ENCODE measurements at places on chromosomes 3 and 15.

- no peak for DNase-seq
These were observed 1.2 kb downstream of the GOLIM4 start for GRCh38 chr3:168094580-168094876.

GRCh38 chr3:48408823-48409281 is 21.0 kb downstream of the PLXNB1 start:
- DNase-seq = no peak

DNA sequence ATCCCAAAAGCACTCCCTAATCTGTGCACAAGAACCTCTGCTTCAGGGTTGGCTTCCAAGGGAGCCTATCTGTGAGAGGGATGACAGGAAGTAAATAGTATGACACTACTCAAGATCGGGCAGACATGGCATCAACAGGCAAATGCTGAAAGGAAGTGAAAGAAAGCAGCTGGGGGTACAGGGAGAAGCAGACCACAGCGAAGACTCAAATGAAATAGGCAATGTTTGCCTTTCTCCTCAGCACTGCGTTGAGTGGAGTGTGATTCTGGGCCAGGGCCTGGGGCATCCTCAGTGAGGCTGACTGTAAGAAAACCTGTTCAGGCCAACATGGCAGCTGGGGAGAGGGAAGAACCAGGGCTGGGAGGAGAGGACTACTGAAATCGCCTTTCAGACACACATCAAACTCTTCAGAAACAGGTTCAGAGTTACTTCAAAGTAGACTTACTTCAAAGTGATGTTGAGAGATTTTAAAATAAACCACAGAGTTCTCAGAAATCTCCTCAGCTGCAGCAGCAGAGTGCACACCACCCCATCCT is 96.6 kb downstream of the SLC9A9 start:
- no peak for DNase-seq

- no peak for DNase-seq
These were observed 164.2 kb upstream of the BHLHE40 start for GRCh38 chr3:4814904-4815574.

- DNase-seq = no peak
These were observed 38.0 kb downstream of the MEF2A start for GRCh38 chr15:99603828-99604227.

- no peak for DNase-seq
These were observed 754.6 kb downstream of the AGBL1 start for GRCh38 chr15:86834115-86834863.

- no peak for DNase-seq
These were observed 50.9 kb downstream of the MYL3 start for GRCh38 chr3:46812237-46812791.

- no peak for DNase-seq
These were observed 28.9 kb downstream of the OSBPL10 start for GRCh38 chr3:31952205-31952604.

- DNase-seq = no peak
These were observed 104.6 kb downstream of the ARNT2 start for GRCh38 chr15:80508783-80509182.

GRCh38 chr15:51004103-51004551 is 90.6 kb downstream of the TNFAIP8L3 start:
- DNase-seq = peak; percentile 33

DNA sequence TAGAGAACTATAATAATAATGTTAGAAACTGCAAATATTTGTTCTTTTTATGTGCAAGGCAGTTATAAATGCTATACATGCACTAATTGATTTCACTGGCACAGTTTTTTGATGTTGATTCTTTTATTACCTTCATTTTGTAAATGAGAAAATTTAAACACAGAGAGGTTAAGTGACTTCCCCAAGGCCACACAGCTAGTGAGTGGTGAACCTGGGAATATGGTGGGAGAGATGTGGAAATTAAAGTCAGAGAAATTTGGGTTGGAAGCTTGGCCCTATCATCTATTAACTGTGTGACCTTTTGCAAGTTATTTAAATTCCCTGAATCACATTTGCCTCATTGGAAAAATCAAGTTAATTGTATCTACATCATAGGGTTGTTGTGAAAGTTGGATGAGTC is 39.6 kb upstream of the AKAP13 start:
- DNase-seq = no peak

- DNase-seq = no peak
These were observed 2.1 kb upstream of the IQSEC1 start for GRCh38 chr3:13075318-13075717.

DNA sequence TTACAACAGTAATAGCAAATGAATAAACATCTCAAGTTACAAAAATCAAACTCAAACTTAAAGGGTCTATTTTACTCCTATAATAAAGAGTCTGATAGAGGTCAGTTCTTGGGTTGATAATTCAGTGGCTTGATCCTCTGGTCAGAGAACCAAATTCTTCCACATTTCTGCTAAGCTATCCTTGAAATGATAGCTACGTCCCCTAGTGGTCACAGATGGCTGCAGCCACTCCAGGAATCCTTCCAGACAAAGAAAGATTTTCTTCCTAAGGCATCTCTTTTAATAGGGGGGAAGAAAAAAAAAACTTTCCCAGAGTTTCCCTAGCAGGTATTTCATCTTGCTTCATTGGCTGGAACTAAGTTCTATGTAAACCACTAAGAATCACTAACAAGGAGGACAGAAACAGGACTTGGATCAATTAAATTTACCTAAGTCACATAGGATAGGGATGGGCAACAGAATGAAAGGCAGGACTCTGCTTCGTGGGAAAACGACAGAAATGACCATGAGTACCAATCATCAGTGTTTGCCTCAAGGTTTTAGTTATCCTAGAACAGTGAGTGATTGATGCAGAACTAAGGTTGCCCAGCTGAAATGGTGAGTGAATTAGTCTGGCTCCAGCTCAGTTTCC is 160.7 kb downstream of the STAC start:
- DNase-seq = peak; percentile 45

GRCh38 chr3:39226106-39226741 is 33.8 kb upstream of the XIRP1 start:
- DNase-seq = no peak

- no peak for DNase-seq
These were observed 835 bp downstream of the ARIH2 start for GRCh38 chr3:48919215-48920138.

DNA sequence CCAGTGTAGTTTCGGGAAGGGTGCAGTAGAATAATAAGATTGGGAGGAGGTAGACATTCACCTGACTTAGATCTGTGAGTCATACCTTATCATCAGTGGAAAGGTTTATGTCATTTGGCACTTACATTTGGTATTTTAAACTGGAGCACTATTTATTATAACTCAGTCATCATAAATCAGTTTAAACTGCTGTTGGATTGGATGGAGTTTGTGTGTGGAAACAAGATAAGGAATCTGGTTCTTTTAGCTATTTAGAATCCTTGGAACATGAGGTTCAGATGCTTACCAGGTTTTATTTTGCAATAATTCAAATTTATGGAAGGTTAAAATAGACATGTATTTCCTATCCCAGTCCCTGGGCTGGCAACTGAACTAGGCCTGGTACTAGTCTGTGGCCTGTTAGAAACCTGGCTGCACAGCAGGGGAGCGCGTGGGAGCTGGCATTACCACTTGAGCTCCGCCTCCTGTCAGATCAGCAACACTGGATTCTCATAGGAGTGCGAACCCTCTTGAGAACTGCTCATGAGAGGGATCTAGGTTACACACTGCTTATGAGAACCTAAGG is 34.5 kb downstream of the ZFAND6 start:
- DNase-seq = peak; percentile 6

GRCh38 chr15:97504031-97504792 is 456.3 kb upstream of the ARRDC4 start:
- DNase-seq = peak; percentile 7

- peak; percentile 40 for DNase-seq
These were observed 19.0 kb upstream of the CCR2 start for GRCh38 chr3:46334741-46335478.

- DNase-seq = no peak
These were observed 17.7 kb downstream of the MRPL3 start for GRCh38 chr3:131485119-131485518.

GRCh38 chr15:71800835-71801745 is 9.3 kb upstream of the NR2E3 start:
- DNase-seq = peak; percentile 90

DNA sequence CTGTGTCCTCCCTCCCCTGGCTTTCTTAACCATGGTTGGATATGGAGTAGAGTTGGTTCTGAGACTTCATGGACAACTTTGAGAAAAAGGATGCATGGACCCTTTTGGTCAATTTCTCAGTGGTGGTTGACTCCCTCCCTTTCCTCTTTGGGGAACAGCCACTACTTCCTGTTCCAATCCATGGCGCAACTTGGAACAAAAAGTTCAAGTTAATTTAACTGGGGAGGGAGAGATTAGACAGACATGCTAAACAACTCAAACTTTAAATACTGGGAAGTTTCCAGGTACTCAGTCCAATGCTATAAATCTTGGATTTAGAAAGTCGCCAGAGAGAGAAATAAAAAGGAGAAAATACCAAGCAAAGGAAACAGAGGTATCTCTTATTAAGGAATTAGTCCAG is 202.2 kb downstream of the PDZRN3 start:
- DNase-seq = no peak

DNA sequence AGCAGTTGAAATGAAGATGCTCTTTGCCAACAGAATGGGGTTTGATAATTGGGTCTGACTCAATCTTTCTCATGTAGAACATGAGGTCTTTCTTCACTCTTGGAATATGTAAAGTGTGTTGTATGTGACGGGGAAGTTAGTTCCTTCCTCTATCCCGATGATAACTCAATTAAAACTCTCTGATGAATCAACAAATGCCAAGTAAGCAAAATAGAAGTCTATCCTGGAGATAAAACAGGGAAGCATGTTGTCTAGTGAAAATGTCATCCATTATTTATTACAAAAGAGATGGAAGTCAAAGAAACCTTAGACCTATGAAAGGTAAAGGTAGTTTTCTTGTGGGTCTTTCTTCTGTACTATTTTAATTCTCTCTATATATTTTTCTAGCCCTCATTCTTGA is 274.2 kb upstream of the ARRDC4 start:
- no peak for DNase-seq

DNA sequence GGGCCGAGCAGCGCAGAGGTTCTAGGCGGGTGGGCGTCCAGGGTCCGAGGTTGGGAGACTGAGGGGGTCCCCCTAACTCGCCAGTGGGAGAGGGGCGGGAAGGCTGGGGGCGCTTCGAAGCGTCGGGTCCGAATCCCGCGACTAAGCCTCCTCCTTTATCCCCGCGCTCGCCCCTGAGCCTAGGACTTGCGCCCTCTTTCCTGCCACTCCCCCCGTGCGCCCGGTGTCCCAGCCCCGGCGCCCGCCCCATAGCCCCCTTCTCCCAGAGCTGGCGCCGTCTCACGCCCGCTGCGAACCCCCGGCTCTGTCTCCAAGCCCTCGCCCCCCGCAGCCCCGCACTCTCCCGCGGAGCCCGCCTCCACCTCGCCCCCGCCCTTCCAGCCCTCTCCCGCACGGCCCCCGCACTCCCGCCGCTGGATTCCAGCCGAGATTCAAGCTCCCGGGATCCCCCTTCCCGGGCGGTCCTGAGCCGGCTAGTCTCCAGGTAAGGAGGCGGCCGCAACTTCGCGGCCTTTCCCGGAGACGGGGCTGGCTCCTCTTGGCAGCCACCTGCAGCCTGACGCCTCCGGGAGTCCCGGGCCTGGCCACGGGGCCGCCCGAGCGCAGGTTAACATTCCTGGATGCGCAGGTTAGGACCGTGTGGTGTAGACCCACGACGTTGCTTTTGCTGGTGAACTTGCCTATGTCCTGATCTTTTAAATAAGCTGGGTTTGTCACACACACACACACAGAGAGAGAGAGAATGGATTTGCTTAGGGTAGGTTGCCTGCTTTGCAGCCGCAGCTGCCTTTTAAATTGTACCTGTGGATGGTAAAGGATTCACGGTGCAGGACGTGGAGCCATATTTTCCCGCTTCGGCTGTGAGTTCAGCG is 563 bp downstream of the PXYLP1 start:
- DNase-seq = peak; percentile 40

GRCh38 chr3:129623447-129624118 is 17.1 kb upstream of the PLXND1 start:
- no peak for DNase-seq

DNA sequence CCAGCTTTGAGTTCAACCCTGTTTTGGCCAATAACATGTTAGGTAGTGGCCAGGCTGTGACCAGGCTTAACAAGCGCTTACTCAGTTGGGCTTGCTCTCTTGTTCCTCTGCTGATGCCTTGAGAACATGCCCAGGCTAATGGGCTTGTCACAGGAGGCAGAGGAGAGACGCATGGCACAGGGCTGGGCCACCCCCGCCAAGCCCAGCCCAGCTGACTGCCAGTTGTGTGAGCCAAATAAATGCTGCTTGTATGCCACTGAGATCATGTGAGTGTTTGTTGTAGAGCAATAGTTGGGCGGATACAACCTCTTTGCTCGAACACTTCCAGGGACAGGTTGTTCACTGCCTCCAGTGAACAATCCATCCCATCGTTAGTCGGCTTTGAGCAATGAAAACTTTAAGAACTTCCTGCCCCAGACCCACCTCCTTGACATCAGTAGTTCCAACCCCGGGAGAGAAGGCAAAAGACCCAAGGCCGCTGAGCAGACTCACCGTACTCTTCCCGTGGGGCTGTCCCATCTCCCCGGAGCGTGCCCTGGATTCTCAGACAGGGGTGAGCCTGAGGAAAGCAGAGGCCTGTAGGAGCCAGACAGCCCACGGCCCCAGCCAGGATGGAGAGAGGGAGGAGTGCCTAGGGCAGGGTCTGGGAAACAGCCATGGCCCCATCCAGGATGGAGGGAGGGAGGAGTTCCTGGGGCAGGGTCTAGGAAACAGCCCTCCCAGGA is 4.1 kb downstream of the PLA2G4F start:
- DNase-seq = no peak

DNA sequence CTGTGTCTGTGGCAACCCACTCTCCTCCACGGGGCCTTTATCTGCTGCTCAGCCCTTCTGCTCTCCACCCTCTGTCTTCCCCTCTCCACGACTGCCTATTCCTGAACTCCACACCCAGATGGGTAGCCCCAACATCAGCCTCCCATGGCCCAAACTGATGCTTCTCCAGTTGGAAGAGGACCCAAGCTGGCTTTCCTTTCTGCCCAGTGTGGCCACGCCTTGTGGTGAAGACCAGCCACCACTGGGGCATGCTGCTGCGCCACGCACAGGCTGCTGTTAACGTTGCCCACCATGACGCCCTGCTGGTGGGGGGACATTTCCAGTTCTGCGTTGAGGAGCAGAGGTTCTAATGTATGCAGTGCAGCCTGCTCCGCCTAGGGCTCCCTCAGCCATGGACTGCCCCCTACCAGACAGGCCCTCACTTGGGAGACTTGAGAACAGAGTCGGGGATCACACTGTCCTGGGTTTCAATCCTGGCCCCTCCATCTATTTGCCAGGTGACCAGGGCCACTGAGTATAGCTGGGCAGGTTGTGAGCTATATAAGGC is 26.9 kb downstream of the CFAP100 start:
- DNase-seq = no peak

DNA sequence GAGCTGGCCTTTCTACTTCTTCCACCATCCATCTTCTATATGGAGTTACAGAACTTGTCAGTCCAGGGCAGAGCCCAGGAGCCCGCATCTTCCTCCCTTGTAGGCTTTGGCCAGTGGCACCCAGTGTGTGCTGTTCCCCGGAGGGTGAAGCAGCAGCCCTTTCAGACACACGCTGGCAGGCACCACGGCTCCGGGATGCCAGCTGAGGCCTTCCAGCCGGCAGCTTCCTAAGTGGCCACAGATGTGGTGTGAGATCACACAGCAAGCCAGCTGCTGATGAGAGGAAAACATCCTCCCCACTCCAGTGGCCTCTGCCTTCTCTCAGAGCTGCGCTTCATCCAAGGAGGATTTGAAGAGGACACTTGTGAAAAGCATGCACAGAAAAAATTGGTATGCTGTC is 24.1 kb downstream of the CRABP1 start:
- no peak for DNase-seq
